ENCODE measurements at places on chromosomes 6 and 20.

DNA sequence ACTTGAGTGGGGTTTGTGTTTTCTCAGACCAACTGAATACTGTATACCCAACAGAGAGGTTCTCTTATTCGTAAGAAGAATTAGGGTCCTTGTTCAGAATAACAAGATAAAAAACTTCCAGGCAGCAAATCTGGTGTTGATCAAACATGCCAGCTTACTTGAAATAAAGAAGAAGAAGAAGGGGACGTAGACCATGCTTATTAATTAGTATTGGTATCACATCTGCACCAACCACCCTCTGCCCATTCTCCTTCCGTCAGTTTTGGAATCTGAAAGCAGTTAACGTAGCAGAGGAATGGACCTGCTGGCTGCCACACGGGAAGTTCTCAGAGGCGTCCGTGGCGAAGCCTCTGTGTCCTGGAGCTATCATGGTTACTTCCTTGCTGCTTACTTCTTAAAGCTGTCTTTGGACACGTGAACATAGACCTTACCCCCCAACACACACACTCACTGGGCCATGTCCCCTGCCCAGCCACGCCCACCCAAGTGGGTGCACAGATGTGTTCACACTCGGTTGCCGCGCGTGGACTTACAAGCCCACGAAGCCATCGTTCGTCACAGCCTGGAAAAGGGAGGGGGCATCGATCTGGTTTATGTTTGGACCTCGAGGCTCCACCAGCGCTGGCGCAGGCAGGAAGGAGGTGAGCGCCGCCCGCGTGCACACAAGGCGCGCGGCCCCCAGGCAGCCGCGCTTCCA is 4.1 kb upstream of the DLL1 start:
- no peak for DNase-seq

- DNase-seq: no peak
These were observed 6.4 kb downstream of the PLTP start for GRCh38 chr20:45905505-45906079.

- no peak for DNase-seq
These were observed 312.0 kb downstream of the ZFAND3 start for GRCh38 chr6:38131527-38131965.

DNA sequence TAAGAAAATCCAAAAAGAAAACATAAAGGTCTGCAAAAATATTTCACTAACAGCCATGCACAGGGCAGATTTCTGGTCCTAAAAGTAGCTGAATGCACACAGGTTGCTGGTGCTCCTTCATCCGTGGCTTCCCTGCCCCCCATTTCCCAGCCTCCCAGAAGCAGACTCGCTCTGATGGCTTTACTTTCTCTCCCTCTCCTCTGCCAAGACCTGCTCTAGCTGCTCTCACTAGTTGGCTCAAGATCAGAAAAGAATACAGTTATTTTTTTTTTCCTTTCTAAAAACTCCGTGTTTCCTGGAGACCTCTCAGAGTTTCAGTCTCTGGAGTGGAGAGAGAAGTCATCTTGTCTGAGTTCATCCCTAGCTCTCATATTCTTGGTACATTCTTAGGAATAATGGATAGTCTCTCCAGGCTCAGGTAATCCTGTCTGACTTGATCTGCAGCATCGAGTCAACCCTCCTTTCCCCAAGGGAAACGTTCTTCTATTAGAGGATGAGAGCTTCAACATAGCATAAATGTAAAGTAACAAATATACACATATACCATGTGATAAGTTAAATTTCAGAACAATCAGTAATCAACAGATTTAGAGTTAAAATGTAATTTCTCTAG is 214.2 kb downstream of the TBC1D7 start:
- no peak for DNase-seq

DNA sequence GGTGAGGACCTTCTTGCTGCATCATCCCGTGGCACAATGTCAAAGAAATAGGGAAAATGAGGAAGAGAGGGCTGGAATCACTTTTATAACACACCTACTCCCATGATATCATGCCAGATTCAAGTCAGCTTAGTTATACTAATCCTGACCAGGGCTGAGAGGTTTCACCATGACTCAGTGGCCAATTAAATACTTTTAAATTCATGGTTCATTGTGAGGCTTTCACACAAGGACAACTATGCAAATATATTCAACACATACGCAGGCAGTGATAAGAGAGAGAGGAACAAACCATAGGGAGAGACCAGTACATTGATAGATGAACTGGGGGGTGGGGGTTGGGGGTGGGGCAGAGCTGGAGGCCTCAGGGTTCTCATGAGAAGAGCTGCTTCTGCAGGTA is 313.1 kb downstream of the LRFN2 start:
- DNase-seq: no peak

- no peak for DNase-seq
These were observed 105.1 kb upstream of the HCRTR2 start for GRCh38 chr6:55069132-55069781.

DNA sequence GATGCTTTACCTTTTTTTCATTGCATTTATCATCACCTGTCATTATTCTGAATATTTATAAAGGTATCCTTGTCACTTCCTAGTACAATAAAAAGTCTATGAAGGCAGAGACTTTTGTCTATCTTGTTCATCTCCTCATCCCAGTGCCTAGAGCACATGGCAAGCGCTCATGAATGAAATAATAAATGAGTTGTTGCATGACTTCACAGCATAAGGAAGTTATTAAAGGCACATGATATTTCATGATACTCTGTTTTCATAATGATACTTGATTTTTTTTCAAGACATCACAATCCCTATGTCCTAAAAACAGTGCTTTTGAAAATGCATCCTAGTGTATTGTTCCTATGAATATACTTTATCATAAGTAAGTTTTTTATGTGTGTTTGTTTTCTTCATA is 310.6 kb upstream of the RSPO3 start:
- DNase-seq: no peak

DNA sequence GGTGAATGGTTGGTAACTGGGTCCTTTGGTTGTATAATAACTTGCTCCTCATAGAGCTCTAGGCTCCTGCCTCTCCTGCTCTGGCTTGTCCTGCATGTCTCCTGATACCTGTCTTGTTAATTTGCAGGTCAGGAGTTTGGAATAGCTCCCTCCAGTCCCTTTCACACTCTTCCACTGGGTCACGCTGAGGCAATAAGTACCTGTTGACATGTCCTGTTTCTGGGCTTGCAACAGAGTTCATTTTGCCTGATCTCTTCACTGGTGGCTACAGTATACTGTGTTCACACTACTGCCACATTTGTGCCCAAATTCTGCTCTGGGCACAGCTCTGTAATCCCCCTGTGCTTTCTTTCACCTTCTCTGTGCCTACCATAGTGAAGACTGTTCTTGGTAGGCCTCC is 25.4 kb upstream of the C20orf144 start:
- no peak for DNase-seq

DNA sequence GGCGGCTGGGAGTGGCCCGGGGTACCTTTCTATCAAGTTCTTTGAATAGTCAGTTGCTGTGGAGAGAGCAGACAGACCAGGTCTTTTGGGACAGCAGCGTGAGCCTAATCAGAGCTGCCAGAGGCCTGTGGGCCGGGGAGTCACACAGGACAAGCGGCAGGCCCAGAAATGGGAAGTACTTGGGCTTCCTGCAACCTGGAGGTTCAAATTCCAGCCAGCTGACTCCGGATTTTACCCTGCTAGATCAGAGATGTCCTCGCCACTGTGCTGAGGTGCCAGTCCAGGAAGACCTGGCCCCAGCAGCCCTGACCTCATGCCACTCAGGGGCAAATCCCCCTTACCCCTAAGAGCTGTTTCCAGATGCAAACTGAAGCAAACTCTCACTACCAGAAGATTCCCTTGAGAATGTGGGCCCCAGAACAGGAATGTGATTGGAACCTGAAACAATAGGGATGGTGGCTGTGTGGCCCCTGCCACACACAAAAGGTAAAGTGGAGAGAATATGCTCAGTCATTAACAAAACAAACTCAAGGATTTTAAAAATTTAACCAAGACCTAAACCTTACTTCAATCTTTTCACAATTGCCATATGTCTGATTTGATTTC is 9.7 kb downstream of the BEND3 start:
- DNase-seq: no peak

GRCh38 chr20:59355242-59355641 is 54.8 kb downstream of the EDN3 start:
- no peak for DNase-seq

GRCh38 chr6:160882791-160883279 is 108.7 kb upstream of the MAP3K4 start:
- DNase-seq: no peak

DNA sequence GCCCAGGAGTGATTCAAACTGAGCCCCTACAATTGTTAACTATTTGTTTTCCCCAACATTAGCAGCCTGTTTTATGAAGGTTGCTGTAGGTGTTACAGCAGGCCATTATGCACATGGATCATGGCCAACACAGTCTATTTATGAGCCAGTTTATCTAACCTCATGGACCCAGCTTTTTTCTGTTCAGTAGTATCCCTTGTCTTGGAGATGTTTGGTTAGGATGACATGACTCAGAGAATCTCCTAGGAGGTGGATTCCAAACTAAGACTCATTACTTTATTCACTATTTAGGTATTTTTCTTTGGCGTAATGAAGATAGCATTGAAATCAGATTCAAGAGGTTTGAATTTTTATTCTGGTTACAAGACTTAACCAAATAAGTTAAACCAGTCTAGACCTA is 62.8 kb upstream of the TFB1M start:
- DNase-seq: no peak

DNA sequence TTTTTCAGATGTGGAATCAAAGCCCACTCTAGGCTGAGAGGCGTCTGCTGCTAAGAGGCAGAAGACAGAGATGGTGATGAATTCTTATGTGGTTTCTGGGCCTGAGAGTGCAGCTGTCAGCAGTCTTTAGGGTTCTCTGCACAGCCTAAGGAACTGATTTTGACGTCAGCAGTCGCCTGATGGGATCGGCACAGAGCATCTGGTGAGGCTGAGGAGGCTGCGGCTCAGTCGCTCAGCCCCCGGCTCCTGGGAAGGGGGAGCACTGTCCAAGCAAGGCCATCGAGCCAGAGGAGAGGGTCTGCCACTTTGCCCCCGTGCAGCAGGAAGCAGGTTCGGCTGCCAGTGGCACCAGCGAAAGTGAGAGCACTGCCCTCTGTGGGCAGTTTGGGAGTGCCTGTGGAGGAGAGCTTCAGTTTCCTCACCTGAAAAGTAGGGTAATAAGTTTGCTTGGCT is 92.5 kb downstream of the TCP11 start:
- DNase-seq: no peak

GRCh38 chr6:89965441-89966227 is 71.4 kb downstream of the GJA10 start:
- DNase-seq: no peak

DNA sequence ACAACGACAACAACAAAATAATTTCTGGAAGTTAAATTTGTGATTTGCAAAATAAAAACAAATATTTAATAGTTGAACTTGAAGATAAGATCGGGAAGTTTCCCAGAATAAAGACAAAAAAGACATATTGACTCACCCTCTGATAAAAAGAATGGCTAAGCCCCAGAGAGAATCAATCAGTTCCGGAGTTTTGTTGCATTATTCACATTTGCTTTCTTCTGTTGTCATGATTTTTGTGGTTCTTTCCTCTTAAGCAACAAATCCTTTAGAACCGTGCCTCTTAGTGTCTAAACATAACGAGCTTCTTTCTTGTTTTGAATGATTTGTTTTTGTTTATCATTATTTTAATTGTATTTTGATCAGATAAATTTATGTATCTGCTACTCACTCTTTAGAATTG is 337.7 kb upstream of the PRND start:
- DNase-seq: no peak

GRCh38 chr6:7254980-7255835 is 57.8 kb downstream of the SSR1 start:
- DNase-seq: no peak

- DNase-seq: peak; percentile 91
These were observed at the start of gene SNTA1 for GRCh38 chr20:33443512-33444239. Gene SNTA1, minus strand, starts transcription at chr20:33443763. Its CDS starts 143 bp downstream, at chr20:33443620.

DNA sequence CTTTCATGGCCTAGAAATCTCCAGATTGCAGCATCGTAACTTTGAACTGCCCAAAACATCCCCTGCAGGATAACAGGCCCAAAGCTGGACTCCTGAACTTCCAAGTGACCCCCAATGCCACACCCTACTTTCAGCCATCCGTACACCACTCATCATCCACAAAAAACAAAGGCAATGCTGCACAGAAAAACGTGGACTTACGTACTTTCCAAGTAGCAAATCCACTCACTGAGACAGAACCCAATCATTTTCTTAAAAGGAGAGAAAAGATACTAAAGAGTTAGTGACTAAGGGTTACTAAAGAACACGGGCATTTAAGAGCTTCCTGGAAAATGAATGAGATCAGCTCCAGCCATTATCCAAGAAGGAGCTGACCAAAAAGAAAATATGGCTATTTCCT is 211.0 kb downstream of the WDR27 start:
- DNase-seq: no peak

DNA sequence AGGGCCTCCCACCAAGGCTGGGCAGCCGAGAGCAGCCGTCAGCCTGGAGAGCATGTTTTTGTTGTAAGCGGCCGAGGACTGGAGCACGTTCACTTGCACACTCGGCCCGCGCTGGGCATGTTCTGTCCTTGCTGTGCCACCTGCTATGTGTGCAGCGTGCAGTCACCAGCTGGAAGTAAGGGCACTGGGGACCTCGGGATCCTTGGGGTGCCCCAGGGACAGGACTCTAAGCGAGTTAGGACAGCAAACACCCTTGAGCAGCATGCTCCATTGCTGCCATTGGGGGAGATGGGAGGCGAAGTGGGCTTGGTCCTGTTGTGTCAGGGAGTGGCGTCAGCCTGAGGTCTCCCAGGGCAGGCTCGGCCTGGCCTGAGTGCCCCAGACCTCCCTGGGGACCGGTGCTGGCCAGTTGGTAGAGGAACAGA is 18.6 kb downstream of the DYNLT1 start:
- DNase-seq: no peak

DNA sequence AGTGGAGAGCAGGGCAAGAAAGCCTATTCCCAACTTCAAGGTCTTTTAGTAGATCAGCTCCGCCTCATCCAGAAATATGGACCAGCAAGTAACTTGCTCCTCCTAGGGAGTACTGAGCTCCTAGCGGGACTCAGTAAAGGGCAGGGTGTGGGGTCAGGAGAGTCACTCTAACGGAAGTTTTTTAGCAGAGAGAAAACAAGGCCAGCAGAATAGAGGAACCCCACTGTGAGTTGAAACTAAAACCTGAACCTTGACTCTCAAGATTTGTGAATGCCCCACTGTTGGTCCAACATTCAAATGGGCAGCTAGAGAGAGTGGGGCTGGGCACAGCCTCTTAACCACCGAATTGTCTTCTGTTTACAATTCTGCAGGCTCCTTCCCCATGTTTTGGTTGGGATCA is 244.8 kb downstream of the FARS2 start:
- no peak for DNase-seq

GRCh38 chr6:28580475-28580874 is 54.8 kb downstream of the GPX5 start:
- DNase-seq: no peak

GRCh38 chr6:28212510-28213212 is 12.4 kb upstream of the ZSCAN9 start:
- peak; percentile 41 for DNase-seq

- DNase-seq: no peak
These were observed 126.8 kb downstream of the MTHFD1L start for GRCh38 chr6:150992262-150992661.

Measured in stimulated activated CD8-positive, alpha-beta memory T cell treated with anti-CD3 and anti-CD28 coated beads, Interleukin-2, amount 100 ng/mL, for 48 hours (primary cell).